ENCODE measurements at places on chromosomes 6 and 20.

DNA sequence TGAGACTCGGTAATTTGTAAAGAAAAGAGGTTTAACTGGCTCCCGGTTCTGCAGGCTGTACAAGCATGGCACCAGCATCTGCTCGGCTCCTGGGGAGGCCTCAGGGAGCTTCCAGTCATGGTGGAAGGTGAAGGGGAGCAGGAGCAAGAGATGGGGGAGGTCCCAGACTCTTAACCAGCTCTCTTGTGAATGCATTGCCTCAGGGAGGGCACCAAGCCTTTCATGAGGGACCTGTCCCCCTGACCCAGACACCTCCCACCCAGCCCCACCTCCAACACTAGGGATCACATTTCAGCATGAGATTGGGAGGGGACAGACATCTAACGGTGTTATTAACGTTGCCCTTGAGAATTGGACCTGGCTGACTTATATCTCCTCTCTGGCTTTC, 68.6 kb downstream of the PTPN1 start:
- DNase-seq = no peak

- DNase-seq = no peak
Observed at GRCh38 chr6:12507636-12508035, 208.9 kb upstream of the PHACTR1 start.

DNA sequence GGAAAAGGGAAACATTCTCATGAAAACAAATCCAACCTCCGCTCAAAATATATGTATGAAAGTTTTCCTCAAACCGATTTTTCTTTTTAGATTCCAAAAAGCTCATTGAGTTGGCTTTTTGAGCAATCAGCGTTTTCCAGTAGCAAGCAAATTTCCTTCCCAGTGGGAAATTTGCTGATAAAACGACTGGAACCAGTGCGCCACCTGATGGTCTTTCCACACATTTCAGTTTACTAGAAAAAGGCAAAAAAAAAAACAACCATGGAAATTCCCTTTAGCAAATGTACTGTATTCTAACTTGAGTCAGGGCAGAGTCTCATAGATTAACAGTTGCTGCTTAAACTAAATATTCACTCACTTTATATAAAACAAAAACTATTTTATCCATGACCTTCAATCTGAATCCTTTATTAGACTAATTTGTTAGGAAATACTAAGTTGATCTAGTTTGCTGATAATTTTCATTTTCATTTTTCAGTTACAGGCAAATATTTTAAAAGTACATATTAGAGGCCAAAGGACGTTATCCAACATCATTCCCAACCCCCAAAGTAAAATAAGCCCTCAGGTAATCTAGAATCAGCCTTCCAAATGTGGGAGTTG, 271.5 kb downstream of the FOXA2 start:
- no peak for DNase-seq

- DNase-seq = no peak
Observed at GRCh38 chr20:25033265-25033923, 24.5 kb downstream of the ACSS1 start.

DNA sequence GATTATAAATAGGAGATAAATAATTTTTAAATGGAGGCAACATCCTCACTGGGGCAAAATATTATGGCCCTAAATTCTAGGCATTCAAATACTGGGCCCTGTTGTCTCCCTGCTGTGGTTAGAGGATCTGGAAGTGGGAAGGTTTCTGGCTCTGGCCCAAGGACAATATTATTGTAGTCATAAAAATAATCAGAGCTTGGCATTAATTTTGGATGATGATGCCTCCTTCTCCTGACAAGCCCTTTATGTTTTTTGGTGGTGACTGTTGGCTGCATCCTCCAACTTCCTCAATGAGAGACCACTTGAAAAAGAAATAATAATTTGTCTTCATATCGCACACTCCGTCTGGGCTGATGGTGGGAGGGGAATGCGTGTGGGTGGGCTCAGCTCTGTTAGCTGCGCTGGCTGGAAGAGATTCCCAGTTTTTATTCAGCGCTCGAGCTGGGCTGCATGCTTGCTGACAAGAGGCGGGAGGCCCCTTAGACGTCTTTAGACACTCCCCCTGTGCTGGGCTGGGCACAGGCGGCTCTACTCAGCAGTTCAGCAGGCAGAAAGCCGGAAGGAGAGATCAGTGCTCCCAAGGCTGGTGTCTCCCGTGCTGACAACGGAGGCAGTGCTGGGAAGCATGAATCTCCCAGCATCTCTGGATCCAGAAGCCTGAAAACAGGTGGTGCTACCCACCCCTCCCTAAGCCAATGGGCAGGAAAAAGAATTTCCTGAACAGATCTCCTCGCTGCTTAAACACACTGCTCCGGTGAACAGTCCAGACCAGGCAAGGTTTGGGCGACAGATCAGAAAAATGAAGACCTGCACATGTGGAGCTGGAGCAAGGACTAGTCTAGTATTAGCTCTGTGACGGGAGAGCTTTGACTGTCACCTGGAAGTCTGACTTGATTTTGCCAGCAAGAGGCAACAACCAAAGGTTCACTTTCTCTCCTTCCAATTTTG, 97.7 kb downstream of the SYCP2 start:
- no peak for DNase-seq

DNA sequence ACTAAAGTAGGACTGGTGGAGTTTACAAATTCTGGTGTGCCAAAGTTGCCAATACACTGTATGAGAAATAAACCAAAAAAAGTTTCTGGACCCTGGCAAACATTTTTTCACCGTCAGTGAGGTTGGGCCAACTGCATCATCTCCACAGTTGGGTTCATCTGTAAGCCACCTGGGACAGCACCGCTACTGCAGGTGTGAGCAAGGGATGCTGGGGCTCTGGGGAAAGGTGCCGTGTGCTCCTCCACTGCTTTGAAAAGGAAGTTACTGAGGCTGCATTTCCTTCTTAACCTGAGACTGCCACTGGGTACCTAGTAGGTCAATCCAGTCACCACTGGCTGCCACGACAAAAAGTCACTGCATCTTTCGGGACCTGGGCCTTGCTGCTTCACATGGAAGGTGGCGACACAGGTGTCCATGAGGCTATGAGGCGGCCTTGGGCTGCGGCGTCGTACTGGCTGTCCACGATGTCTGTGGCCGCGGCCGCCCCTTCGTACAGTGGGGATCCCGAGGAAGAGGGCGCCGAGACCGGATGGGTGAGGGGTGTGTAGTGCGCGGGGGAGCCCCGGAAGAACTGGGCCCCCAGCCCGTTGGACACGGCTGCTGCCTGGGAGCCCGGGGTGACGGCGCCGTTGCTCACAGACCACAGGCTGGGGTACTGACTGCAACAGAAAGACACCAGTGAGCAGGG, 9.6 kb downstream of the TBXT start:
- no peak for DNase-seq
